GM23338 (cell line): ENCODE measurements at places on chromosomes 5 and 9. TPM values are rescaled to one million over a fixed set of nuclear protein-coding genes. Genes with fewer than 3 reads are reported as not detected.

- no peaks in the 10 kb centered on the region for H3K27me3 ChIP-seq
- H3K27ac ChIP-seq: no peak overlapping the region
- no peak overlapping the region for H3K4me3 ChIP-seq
Observed at GRCh38 chr9:100011062-100011681, 87.6 kb downstream of the ERP44 start.

GRCh38 chr5:97072696-97073095, 69.7 kb downstream of the LIX1 start:
- H3K4me3 ChIP-seq: no peak overlapping the region
- H3K27me3 ChIP-seq: no peaks in the 10 kb centered on the region
- H3K4me1 ChIP-seq: no peaks in the 10 kb centered on the region
- DNase-seq: no peak
- no peaks in the 10 kb centered on the region for H3K36me3 ChIP-seq

DNA sequence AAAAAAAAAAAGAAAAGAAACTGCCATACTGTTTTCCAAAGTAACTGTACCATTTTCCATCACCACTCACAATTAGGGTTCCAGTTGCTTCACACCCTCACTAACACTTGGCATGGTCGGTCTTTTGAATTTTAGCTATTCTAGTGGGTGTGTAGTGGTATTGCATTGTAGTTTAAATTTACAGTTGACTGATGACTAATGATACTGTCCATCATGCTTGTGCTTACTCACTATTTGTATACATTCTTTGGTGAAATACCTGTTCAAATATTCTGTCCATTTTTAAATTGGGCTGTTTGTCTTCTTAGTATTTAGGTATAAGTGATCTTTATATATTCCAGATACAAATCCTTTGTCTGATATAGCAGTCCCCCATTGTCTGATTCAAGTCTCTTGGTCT, 36.2 kb upstream of the ZNF169 start:
- H3K4me1 ChIP-seq: no peaks in the 10 kb centered on the region
- no peaks in the 10 kb centered on the region for H3K36me3 ChIP-seq
- no peak overlapping the region for H3K4me3 ChIP-seq
- H3K27ac ChIP-seq: no peak overlapping the region
- H3K27me3 ChIP-seq: no peaks in the 10 kb centered on the region

- H3K27ac ChIP-seq: no peak overlapping the region
- DNase-seq: no peak
- H3K4me3 ChIP-seq: no peak overlapping the region
- no peaks in the 10 kb centered on the region for H3K27me3 ChIP-seq
Observed at GRCh38 chr9:85700330-85700729, 41.4 kb downstream of the AGTPBP1 start.

GRCh38 chr5:78112931-78113330, 181.6 kb downstream of the AP3B1 start:
- H3K4me1 ChIP-seq: no peaks in the 10 kb centered on the region; the same call in 1 of the 2 replicates

GRCh38 chr5:107485184-107485583, 185.6 kb downstream of the EFNA5 start:
- no peak overlapping the region for H3K27ac ChIP-seq
- peaks cover 27% of the 10 kb centered on the region for H3K4me1 ChIP-seq
- no peaks in the 10 kb centered on the region for H3K27me3 ChIP-seq

Gene CMBL
- total RNA-seq: 13.2 and 23.3 TPM in 2 replicates
